Memory B cell (primary cell): ENCODE measurements at places on chromosomes 2 and 18.

DNA sequence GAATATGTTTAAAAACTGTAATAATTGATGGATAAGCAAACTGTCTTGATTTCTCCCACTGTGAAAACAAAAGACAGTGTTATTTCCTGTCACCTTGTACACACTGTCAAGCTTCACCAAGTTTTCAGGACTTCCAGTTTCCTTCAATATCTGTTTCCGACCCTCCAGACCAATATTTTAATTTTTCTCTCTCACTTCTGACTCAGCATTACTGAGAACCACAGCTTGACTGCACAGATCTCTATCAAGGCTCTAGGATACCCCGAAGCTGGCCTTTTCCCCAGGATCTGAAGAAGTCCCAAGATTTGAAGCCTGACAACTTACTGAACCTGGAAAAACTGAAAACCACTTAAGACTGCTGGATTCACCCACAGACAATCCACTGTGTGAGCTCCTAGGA is 13.2 kb upstream of the SULT1C3 start:
- DNase-seq = no peak

DNA sequence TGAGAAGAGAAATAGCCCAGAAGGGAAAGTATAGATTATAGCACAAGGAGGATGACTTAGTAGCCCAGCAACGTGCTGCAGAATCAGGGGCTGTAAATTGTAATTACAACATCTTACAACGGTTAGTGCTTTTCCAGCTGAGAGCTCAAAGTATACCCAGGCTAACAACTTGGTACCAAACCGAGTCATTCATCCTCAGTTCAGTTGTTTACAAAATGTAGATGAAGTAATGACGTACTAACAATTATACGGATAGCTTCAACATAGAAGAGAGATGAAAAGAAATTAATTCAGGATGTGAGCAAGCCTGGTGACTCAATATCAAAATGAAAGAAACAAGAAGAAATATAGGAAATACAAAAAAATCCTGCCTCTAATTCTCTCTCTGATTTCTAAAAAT is 99.2 kb downstream of the DYNAP start:
- no peak for DNase-seq

DNA sequence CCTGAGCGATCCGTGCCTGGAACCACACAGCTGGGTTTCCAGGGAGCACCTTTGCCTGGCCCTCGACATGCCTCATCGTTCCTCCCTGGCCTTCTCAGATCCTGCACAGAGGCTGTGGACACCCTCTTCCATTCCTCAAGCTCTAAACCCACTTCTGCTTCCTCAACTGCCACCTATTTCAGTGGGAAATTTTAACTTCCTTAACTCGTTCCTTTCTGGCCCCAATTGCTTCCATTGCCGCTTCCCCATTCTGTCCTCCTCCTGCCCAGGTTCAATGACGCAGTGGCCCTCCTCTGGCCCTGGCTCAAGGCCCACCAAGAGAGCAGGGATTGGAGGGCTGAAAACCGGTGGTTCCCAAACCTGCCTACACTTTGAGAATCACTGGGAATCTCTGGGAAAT is 4.8 kb upstream of the B3GNT7 start:
- no peak for DNase-seq

DNA sequence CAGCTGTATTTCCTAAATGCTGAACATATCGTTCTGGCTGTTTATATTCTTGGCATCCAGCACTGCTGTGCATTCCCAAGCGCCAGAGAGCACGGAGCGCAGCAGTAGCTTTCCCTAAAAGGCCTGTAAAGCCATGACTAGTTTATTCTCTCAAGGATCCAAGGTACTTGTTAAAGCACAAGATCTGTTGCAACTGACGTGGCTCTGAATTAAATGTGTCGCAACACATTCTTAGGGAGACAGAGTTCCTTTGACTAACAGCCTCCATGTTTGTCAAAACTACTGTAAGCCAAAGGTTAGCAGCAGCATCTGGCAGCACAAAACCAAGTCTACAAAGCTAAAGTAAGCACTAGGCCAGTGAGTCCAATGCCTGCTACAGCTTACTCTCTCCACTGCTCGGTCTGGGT is 188.6 kb upstream of the FN1 start:
- no peak for DNase-seq

DNA sequence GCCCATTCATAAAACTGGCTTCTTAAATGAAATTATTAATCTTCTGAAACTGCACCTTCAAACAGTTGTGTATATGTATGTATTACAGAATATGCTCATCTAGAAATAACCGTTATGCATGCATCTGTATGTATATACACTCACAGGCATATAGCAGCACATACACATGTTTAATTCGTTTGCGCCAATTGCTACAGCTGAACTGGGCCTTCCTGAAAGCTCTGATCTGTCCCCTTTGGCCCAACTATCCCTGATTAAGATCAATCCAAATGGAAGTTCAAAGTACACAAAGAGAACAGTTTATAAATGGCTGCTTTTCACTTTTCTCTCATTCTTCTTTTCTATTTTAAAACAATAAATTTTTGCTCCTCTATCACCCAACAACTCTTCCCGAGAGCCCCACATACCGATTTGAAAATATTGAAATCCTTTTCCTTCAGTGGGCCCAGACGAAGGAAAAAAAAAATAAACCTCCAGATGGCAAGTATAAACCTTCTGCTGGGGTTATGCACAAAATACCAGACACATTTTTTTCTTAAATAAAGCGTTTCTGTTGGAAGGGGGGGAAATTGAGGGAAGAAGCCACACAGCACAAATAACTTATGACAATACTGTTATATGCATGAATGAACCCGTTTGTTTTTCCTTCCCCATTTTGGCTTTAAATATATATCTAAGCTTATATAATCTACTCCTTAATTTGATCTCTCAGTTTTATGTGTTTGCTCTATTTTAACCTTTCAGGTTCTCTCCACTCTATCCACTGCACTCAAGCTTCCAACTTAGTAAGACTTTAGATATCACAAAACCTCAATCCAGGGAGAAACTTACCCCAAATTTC is 267.3 kb downstream of the TCF4 start:
- no peak for DNase-seq
